ENCODE measurements at places on chromosomes 3 and 15.

DNA sequence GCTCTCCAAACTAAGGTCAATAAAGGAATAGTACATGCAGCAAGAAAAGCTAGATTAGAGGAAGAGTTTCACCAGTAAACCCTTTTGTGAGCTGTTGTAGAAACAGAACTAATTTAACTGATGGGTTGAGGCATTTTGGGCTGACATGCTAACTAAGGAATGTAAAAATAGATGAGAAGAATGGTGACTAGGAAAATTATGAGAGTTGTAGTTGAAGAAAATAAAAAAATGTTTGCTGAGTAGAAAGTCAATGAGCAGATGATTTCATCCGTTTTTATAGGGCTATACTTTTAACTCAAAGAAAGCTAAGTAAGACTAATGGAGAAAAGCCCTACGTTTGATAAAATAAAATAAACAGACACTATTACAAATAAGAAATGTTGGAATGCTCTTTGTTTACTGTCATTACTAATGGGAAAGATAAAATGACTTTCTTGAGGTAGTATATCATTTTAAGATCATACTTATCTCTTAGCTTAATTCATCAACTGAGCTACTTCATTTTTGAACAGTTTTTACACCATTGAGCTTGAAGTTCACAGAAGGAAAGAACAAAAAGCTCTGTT is 209.4 kb upstream of the DPH6 start:
- no peak for DNase-seq

- DNase-seq = no peak
These were observed 71.2 kb upstream of the ST3GAL6 start for GRCh38 chr3:98691897-98692296.

- no peak for DNase-seq
These were observed 12.2 kb downstream of the SLCO2A1 start for GRCh38 chr3:134017490-134017889.

GRCh38 chr15:40054855-40055575 is 16.0 kb upstream of the SRP14 start:
- DNase-seq = no peak

GRCh38 chr15:89442671-89443307 is 53.6 kb downstream of the RHCG start:
- no peak for DNase-seq

DNA sequence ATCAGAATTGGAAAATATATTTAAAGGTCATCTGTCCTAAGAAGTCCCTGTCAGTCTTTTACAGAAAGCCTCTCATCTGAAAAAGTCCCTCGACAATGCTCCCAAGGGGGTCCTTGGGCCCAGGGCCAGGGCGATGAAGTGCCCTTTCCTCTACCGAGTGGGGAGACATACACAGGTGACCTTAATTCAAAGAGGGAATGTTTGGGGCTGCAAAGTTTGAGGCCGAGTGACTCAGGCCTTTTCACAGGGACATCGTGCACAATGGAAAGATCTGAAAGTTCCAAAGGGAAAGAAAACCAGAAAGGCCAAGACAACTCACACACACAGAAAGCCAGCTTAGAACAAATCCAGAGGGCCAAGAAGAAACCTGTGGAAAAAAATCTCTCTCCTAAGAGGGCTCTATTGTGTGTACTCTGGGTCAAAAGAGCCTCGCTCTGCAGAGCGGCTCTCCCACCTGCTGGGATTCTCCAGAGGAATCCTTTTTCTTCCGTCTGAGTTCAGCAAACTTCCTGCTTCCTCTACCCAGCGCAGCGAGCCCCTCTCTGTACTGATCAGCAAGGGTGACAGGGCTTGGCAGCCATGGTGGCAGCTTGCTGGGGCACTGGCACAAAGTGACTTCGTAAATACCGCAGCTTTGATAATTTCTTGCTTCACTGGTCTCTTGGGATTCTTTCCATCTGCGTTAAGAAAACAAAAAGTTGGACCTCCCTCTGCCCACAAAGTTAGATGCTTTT is 259.1 kb downstream of the OPA1 start:
- no peak for DNase-seq

- no peak for DNase-seq
These were observed 23.3 kb downstream of the SNX4 start for GRCh38 chr3:125496701-125497100.

- DNase-seq = no peak
These were observed 64.1 kb downstream of the ZDHHC19 start for GRCh38 chr3:196147116-196147515.

Measured in CMK (cell line).